ENCODE measurements at places on chromosomes 13 and 19.

DNA sequence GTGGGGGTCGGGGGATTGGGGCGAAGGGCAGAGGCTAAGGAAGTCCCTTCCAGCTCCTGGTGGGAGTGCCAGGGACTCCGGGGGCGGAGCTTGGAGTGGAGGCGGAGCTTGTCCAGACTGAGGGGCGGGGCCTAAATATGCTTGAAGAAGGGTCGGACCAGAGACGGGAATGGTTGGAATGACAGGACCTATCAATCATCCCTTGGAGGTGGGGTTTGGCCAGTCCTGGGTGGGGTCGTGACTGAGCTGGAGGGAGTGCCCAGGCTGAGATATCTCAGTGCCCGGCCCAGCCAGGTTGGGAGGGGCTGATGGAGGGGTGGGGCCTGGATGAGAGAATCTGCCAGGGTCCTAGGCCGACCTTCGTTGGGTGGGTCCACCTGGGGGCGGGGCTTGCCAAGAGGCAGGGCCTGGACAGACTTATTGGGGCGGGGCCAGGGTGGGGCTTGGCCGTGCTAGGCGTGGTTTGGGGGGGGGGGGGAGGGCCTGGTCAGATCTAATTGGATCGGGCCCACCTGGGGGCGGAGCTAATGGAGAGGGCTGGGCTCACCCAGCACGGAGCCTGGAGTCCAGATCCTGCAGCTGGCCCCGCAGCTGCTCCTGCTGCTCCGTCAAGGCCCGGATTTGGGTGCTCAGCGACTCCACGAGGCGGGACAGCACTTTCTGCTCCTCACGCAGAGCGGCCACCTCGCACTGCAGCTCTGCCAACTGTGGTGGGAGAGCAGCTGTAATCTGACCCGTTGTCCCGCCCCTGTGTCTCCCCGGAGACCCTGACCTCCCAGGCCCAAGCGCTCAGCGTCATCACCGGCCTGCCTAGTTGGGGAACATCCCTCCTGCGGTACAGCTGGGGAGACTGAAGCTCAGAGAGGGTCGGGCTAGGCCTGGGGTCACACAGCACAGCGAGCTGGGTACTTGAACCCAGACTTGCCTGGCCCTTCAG, 2.6 kb upstream of the WIZ start:
- DNase-seq: no peak

DNA sequence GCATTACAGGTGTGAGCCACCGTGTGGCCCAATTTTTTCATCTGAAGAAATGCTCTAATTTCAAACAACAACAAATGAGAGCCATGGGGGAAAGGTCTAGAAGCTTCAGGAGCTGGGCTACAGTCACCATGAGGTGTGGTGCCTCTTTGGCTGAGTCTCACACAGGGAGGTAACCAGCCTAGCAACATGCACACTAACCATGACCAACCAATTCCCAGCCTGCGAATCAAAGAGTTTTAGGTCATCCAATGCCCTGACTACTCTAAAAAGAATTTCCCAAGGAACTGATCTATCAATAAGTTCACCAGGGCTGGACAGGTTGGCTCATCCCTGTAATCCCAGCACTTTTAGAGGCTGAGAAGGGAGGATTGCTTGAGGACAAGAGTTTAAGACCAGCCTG, 29.9 kb downstream of the PBX4 start:
- DNase-seq: no peak

DNA sequence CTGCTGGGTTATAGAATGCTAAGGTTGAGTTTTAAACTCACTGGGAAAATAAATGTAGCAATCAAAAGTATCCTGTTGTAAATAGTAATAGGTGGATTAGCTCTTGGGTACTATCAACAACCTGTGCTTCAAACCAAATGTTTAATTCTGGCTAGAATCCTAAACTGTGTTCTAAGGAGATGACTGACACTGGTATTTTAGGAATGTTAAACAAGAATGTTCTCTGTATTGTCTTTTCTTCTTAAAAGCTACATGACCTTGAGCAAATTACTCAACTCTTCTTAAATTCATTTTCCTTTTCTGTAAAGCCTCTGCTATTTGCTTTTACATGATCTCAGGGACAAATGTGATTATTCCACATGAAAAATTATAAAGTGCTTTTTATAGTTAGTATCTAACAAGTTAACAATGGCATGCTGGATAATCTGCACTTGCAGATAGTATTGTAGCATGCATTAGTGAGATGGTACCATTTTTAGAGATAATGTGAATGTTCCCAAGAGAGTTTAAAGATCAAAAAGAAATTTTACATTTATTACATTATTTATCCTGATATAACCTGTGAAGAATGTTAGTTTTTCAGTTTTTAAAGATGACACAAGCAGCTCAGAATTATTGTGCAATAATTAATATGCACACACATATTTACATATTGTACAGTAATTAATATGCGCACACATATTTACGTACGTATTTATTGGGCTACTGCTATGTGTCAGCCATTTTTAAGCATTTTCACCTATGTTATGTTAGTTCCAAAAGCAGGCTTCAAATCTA, 13.6 kb upstream of the EPSTI1 start:
- no peak for DNase-seq

GRCh38 chr19:29683009-29683408, 17.7 kb downstream of the PLEKHF1 start:
- peak; percentile 91 for DNase-seq

DNA sequence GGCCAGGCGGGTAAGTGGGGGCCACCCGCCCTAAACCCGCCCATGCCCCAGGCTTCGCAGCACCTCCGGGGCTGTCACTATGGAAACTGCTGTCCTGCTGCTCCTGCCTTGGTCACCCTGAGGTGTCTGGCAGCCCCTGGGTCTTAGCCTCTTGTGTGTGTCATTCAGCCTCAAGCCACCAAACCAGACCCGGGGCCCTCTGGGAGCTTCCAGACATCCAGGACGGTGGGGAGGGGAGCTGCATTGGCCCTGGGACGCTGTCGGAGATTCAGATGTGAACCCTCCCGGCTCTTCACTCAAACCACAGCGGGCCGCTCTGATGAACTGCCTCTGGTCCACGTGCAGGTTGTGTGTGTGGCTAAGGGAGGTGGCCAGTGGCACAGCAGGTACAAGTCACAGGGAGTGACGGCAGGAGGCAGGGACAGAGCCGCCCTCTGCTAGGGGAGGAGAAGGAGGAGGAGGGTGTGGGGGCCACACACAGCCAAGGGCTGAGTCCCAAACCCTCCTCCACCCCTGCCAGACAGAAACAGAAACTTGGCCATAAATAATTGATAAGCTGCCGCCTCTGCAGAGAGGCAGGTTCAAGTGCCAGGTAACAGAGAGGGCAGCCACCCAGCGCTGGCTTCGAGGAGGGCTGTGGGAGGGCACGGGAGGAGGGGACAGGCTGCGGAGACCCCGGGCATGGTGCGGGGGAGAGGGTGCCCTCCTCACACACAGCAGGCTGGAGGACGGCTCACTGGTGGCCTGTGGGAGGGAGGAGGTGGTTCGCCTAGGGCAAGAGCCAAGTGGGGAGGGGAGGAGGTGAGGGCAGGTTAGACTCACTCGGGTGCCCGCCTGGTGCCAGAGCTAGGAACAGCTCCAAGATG, 8.0 kb downstream of the NANOS3 start:
- DNase-seq: no peak

- DNase-seq: no peak
Measured at GRCh38 chr19:14028901-14029300, 953 bp downstream of the RLN3 start.

GRCh38 chr13:21703846-21704245, 33.0 kb downstream of the FGF9 start:
- no peak for DNase-seq

DNA sequence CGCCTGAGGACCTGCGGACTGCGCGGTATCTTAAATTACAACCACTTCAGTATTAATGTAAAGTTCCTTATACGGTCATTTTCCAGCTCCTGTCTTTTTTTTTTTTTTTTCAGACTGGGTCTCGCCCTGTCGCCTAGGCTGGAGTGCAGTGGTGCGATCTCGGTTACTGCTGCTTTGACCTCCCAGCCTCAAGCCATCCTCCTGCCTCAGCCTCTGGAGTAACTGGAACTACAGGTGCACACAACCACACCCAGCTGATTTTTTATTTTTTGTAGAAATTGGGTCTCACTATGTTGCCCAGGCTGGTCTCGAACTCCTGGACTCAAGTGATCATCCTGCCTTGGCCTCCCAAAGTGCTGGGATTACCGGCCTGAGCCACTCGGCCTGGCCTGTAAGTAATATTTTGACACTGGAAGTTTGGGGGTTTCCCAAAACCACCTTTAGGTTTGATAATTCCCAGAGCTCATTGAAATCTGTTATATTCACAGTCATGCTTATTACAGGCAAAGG, 406 bp upstream of the EID2B start:
- DNase-seq: no peak

- DNase-seq: no peak
Measured at GRCh38 chr13:44131069-44131614, 242.5 kb upstream of the SERP2 start.

DNA sequence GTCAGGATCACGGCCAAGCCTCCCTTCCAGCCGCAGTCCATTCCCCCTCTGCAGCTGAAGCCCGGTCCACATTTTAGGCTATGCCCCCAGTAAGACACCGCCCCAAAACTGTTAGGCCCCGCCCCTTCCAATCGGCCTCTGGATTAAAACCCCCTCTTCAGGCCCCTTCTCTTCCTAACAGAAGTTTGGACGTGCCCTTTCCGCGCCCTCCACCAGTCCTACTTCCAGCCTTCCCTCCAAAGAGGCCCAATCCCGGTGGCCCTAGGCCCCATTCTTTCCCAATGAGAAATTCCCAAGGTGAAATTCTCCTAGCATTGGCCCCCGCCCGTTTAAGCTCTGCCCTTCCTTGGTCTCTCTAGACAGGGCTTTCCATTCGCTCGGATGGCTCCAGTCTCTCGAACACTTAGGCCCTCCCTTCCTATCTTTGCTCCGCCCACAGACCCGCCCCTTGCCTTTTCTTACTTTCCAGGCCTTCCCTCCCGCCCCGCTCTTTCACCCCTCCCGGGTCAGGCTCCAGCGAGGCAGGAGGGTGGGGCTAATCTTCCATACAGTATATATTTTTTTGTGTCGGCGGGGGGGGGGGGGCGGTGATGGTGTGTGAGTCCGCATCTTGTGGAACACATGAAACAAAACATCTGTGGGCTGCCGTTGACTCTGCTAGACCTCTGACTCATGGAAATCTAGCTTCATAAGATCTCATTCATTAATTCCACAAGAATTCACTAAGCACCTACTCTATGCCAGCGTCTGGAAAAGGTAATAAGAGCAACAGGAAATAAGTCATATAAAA, 13.6 kb downstream of the LTBP4 start:
- no peak for DNase-seq

GRCh38 chr13:114064450-114065140, 67.8 kb downstream of the RASA3 start:
- peak; percentile 80 for DNase-seq

DNA sequence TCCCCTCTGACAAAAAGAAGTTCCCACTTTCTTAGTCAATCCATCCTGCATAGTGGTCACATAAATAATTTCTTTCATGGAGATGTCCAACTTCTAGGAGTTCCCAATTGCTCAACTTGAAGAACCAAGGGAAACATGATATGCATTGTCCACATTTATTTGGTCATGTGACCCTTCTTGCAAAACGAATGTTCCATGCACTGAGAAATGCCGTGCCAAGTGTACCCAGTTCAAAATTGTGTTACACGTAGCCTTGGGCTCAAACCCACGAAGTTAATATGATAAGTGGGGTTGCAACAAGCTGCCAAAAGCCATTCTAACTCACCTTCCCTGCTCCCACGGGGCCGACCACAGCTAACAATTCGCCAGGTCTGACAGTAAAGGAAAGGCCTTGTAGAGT, 113.1 kb downstream of the ABCC4 start:
- DNase-seq: no peak

GRCh38 chr19:4967738-4968461, 1.0 kb upstream of the KDM4B start:
- DNase-seq: no peak

DNA sequence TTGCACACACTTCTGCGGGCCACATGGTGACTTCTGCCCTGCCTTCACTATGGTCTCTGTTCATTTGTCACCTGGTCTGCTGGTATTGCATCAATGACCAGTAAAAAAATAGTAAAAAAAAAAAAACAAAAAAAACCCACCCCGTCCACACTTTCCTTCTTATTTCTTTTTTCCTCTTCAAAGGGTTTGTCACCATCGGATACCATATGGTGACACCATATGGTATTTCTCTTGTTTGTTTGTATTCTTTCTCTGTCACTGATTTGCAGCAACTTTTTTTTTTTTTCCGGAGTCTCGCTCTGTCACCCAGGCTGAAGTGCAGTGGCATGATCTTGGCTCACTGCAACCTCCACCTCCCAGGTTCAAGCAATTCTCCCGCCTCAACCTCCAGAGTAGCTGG, 26.2 kb upstream of the OR7C2 start:
- DNase-seq: no peak

GRCh38 chr13:50467156-50468110, 376.1 kb downstream of the DLEU7 start:
- DNase-seq: no peak

- DNase-seq: no peak
Measured at GRCh38 chr13:25302121-25302520, 696 bp downstream of the NUP58 start.

- no peak for DNase-seq
Measured at GRCh38 chr19:39515551-39516191, 732 bp downstream of the SELENOV start.

- no peak for DNase-seq
Measured at GRCh38 chr13:76677043-76677442, 209.2 kb downstream of the KCTD12 start.

DNA sequence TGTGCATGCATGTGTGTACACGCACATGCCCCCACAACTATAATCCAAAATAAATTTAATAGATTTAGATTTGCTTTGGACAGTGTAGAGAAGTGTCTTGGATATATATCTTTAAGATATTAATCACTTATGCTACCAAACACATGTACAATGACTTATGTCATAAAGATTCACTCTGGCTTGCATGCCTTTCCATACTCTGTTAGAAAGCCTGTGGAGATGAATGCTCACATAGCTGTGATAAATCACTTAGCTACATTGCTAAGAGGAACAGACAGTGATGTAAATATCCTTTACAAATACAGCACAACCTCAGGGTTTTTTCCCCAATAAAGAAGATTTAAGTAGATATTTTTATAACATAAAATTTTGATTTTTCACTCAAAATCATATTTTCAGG, 2484.8 kb upstream of the PCDH20 start:
- no peak for DNase-seq

GRCh38 chr19:33240181-33240771, 14.6 kb upstream of the SLC7A10 start:
- DNase-seq: no peak

GRCh38 chr13:98619556-98619955, 42.6 kb upstream of the STK24 start:
- no peak for DNase-seq

DNA sequence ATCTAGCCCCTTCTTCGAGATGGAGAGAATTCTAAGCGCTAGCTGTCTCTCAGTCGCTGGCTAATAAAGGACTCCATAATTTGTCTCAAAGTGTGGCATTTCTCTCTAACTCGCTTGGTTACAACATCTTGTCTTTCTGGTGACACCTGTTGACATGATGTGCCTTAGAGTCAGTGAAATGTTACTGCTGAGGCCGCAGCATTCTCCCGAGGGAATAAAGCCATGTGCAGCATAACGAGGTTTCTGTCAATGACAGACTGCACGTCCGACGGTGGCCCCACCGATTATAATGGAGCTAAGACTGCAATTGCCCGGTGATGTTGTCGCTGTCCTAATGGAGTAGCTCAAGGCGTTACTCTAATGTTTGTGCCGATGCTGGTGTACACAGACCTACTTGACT, 20.3 kb upstream of the GPR32 start:
- DNase-seq: no peak

- peak; percentile 91 for DNase-seq
Measured at GRCh38 chr13:49996951-49997895, at the start of gene TRIM13. Gene TRIM13 (plus strand): TSS chr13:49997042. CDS start chr13:50011941, 14,899 bp downstream.

- DNase-seq: no peak
Measured at GRCh38 chr13:31896427-31896826, 135.1 kb upstream of the FRY start.

All from hippocampal formation (tissue), 2 donors.